H4 (cell line): ENCODE measurements at places on chromosomes 16 and 17. TPM values are rescaled to one million over a fixed set of nuclear protein-coding genes. Genes with fewer than 3 reads are reported as not detected.

ABCC11 gene
- total RNA-seq = 0.02 TPM in 1 of 2 replicates, not detected in the other

IL17C gene
- total RNA-seq = not detected in 2 replicates

DNAH9 gene
- 0.54 TPM in 1 of 2 replicates, not detected in the other for total RNA-seq

NPIPA7 gene
- 3.1 and 7.7 TPM in 2 replicates for total RNA-seq

UNC13D gene
- total RNA-seq = 1.9 and 2.9 TPM in 2 replicates

SOX8 gene
- 0.12 and 0.35 TPM in 2 replicates for total RNA-seq

MRM3 gene
- 28.1 and 33.4 TPM in 2 replicates for total RNA-seq

TAC4 gene
- total RNA-seq = not detected in 2 replicates

SLC6A2 gene
- not detected in 2 replicates for total RNA-seq

MT1F gene
- total RNA-seq = 0.14 TPM in 1 of 2 replicates, not detected in the other

TAT gene
- total RNA-seq = not detected in 2 replicates

C16orf54 gene
- total RNA-seq = 3.5 and 4.6 TPM in 2 replicates

RND2 gene
- not detected in 2 replicates for total RNA-seq

SCIMP gene
- total RNA-seq = not detected in 2 replicates

GAST gene
- not detected in 2 replicates for total RNA-seq

DOC2A gene
- 0.12 TPM in 1 of 2 replicates, not detected in the other for total RNA-seq

ZNF764 gene
- total RNA-seq = 3.2 and 5.2 TPM in 2 replicates

CYGB gene
- total RNA-seq = 0.25 and 1.8 TPM in 2 replicates

CDH3 gene
- not detected in 2 replicates for total RNA-seq

ANTKMT gene
- total RNA-seq = 10.9 and 22.8 TPM in 2 replicates

C16orf46 gene
- 0.48 and 0.80 TPM in 2 replicates for total RNA-seq

TVP23A gene
- total RNA-seq = not detected in 2 replicates

CALB2 gene
- 30.2 and 32.3 TPM in 2 replicates for total RNA-seq

CD7 gene
- 0.06 and 1.5 TPM in 2 replicates for total RNA-seq

MC1R gene
- total RNA-seq = 1.1 and 1.8 TPM in 2 replicates

OR4D1 gene
- 0.02 TPM in 1 of 2 replicates, not detected in the other for total RNA-seq

MEIOB gene
- 2.8 and 9.0 TPM in 2 replicates for total RNA-seq

CMTM4 gene
- total RNA-seq = 22.7 and 23.4 TPM in 2 replicates

LRRC36 gene
- 0.79 TPM in 1 of 2 replicates, not detected in the other for total RNA-seq

HOXB6 gene
- 1.4 and 3.1 TPM in 2 replicates for total RNA-seq

XAF1 gene
- 33.0 and 44.8 TPM in 2 replicates for total RNA-seq

RNU2-1 gene
- not detected in 2 replicates for total RNA-seq

RAMP2 gene
- not detected in 2 replicates for total RNA-seq

CEMP1 gene
- total RNA-seq = 0.08 TPM in 1 of 2 replicates, not detected in the other

GAS7 gene
- 0.45 and 1.1 TPM in 2 replicates for total RNA-seq

CACNG4 gene
- 2.3 and 2.4 TPM in 2 replicates for total RNA-seq

TEKT5 gene
- not detected in 2 replicates for total RNA-seq

APOH gene
- not detected in 2 replicates for total RNA-seq

ARHGAP27 gene
- total RNA-seq = 0.46 and 1.4 TPM in 2 replicates

ITGB4 gene
- 0.15 and 0.35 TPM in 2 replicates for total RNA-seq

MPRIP gene
- 86.9 and 99.5 TPM in 2 replicates for total RNA-seq

TLCD2 gene
- 1.2 and 1.4 TPM in 2 replicates for total RNA-seq

HSD11B2 gene
- total RNA-seq = 0.10 TPM in 1 of 2 replicates, not detected in the other

TBC1D3C gene
- not detected in 2 replicates for total RNA-seq

KCNJ16 gene
- not detected in 2 replicates for total RNA-seq

GP1BA gene
- not detected in 2 replicates for total RNA-seq

FOXN1 gene
- not detected in 2 replicates for total RNA-seq

NMRAL1 gene
- total RNA-seq = 69.5 and 102 TPM in 2 replicates

KRT15 gene
- 0.35 and 1.5 TPM in 2 replicates for total RNA-seq

KRTAP4-1 gene
- not detected in 2 replicates for total RNA-seq

ABAT gene
- 0.99 and 2.0 TPM in 2 replicates for total RNA-seq

CES4A gene
- total RNA-seq = not detected in 2 replicates

WNT9B gene
- not detected in 2 replicates for total RNA-seq

PRSS33 gene
- total RNA-seq = 0.10 TPM in 1 of 2 replicates, not detected in the other
